ENCODE measurements at places on chromosomes 3 and 15.

- no peak for DNase-seq
These were observed 96.9 kb upstream of the UBP1 start for GRCh38 chr3:33537133-33537532.

GRCh38 chr3:109382588-109382987, 45.2 kb upstream of the DPPA4 start:
- DNase-seq, result no peak

DNA sequence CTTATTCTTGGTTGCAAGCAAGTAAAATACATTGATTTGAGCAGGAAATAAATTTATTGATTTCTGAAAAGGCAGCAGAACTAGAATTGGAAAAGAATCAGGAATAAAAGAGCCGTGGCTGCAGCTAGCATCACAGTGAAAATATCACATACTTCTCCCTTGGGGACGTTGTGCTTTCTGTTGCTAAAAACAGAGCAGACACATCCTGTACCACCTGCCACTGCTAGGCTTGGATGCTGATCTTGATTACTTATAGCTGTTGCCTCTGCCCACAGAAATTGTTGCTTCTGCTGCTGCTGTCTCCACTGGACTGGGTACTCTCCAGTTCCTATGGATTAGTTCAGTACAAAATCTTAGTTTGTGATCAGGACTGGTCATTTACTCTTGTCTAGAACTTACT, 283.8 kb downstream of the C3orf38 start:
- DNase-seq, result no peak

- no peak for DNase-seq
These were observed 456 bp upstream of the TMEM62 start for GRCh38 chr15:43132830-43133429.

DNA sequence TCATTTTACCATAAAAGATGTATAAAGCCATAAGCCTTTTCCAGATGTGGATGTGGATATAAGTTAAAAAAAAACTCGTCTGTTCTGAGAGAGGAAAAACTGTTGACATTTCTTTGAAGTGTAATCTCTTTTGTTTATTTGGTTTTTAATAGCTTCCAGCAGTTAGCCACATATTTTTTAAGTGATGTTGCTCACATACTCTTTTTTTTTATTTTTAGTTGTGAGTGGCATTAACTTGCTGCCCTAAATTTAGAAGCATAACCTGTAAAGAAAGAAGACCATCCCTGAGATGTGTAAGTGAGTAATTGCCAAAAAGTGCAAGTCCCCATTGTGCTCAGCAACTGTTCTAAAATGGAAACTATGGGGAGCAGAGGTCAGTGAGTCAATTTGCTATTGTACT, 415.9 kb upstream of the MDFIC2 start:
- DNase-seq, result no peak

DNA sequence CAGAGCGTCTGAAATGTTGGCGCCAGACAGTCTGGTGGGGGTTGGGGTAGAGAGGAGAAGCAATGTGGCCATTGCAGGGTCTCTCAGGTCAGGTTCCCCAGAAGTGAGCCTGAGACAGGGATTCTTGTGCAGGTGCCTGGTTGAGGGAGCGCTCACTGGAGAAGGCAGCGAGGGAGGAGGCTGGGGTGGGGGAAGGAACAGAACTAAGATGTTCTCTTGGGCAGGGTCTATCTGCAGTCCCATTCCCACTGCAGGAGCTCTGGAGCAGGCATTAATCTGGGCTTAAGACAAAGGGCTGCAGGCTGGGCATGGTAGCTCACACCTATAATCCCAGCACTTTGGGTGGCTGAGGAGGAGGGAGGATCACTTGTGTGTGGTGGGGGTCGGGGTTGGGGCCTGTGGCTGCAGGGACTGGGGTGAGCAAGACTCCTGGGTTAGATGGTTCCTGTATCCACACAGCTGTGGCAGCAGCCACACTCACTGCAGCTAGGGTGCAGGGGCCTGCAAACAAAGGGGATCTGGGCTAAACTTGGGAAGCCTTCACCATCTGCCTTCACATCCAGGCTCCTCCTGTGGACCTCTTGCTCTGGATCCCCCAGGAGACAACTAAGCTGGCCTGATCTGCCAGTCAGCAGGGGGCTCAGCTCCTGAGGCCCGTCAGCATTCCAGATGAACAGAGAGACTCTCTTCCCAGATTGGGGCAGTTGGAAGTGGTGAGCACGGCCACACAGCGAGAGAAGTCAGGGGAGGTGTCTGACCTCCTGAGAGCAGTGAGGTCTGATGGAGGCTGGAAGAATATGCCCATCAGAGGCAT, 172.5 kb downstream of the ABHD5 start:
- DNase-seq, result no peak

GRCh38 chr15:43134157-43134635, 810 bp downstream of the TMEM62 start:
- no peak for DNase-seq

DNA sequence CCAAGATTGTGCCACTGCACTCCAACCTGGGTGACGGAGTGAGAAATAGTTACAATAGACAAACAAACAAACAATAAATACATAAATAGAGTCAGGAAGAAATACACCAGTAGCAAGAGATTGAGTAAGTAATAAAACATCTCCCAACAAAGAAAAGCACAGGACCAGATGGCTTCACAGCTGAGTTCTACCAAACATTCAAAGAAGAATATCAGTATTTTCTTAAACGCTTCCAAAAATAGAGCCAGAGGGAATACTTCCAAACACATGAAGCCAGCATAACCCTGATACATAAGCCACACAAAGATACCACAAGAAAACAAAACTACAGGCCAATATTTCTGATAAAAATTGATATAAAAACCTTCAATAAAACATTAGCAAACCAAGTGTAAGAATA, 30.7 kb upstream of the IGSF10 start:
- DNase-seq, result no peak

- no peak for DNase-seq
These were observed 15.4 kb upstream of the ATP2C1 start for GRCh38 chr3:130878464-130878863.

DNA sequence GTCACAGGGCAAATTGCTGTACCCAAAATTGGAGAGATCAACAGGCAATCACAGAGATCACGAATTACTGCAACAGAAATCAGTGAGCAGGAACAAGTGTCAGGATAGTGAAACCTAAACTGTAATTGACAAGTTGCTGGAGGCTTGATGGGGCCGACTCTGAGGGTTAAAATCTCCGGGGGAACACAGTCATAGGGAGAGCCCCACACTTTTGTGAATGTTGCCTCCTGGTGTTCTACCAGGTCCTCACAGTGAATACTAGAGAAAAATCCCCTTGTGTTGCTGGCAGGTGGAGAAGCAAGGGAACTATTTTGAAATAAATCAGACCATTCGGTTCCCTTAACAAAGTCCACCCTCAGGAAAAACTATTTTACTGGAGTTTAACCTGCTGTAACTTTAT, 697.5 kb upstream of the CBLB start:
- no peak for DNase-seq

GRCh38 chr3:79558943-79559342, 208.9 kb downstream of the ROBO1 start:
- no peak for DNase-seq

DNA sequence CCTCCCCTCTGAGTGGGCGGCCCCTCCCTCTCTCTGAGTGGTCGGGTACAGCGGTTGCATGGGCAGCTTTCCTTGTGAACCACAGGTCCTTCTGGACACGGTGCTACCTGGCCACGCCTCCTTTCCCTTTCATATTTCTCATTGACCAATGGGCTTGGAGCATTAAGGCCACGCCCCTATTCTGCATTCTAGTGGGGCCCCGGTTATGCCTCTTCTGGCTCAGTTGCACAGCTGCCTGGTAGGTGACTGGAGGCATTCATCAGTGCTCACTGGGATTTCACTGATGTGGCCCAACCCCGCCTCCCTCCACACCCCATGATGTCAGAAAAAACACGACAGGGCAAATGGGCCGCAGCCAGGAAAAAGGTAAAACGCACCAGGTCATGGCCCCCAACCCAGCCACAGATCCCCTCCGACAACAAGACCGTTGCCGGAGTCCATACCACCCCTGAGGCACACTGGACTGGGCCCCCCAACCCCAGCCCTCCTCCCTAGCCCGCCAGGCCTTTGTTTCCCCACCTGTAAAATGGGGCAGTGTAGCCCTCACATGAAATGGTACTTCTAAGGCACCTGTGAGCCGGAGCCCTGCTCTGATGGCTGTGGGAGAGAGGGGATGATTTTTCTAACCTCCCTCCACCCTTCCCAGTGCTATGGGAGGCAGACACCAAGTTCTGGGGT, 26.3 kb downstream of the NGRN start:
- no peak for DNase-seq

GRCh38 chr3:87553058-87553457, 276.7 kb upstream of the POU1F1 start:
- no peak for DNase-seq

DNA sequence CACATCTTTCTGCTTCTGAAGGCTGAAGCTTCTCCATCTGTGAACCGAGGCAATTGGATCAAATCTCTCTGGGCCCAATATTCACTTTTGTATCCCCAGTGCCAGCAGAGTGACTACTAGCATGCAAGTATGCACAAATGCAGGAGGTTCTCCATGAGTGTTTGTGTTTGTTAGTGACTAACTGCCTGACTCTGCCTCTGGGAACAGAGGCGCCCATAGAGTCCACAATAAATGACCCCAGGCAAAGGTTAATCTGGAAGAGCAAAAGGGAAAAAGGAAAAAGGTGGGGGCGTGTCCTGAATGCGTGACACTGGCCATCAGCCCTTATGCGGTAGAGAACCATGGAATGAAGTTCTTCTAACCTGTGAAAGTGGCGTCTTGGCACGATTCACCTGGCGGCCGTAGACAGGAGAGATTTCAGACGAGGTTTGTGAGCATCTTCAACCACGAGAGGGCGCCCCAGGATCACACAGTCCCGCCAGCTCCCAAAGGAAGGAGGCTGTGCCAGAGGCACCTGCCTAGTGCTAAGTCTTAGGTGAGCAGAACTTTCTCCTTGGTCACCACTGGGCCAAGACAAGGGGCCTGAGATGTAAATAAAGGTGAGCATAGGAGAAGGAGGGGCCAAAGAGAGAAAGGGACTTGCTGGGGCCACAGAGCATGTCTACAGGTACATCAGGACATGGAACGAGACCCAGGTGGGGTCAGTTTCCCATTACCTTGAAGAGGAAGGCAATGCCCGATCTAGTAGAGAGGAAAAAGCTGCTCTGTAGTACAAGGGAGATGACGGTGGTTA, 44.2 kb downstream of the RBPMS2 start:
- DNase-seq, result peak; percentile 68

DNA sequence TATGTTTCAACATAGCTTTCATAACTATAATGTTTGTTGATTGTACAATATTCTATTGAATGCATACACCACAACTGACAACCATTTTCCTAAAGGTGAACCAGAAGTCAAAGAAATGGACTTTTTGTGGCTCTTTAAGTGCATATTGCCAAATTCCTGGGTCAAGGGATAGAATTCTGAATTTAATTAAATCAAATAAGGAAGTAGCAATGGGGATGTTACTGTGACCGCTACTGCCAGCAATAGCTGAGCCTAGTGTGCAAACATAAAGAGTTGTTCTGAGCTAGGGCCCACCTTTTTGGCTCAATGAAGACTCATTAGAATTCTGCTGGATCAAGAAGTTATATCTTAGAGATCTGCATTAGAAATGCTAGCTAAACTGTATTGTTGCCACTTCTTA, 17.3 kb upstream of the KBTBD8 start:
- DNase-seq, result no peak

GRCh38 chr3:106208251-106208650, 339.4 kb upstream of the CBLB start:
- no peak for DNase-seq

DNA sequence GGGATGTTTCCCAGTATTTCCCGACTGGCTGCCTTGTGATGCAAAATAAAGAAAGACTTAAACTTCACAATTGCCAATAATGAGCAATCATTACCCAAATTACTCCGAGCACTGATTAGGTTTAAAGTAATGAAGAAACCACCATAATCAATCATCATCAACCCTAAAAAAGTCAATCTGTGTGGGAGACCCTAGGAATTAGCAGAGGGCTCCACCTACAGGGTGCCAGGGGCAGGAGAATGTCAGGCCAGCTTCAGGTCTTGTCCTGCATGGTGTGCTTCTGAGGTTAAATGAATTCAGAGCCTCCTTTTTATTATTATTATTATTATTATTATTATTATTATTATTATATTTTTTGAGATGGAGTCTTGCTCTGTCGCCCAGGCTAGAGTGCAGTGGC, 478.0 kb upstream of the ARRDC4 start:
- no peak for DNase-seq

DNA sequence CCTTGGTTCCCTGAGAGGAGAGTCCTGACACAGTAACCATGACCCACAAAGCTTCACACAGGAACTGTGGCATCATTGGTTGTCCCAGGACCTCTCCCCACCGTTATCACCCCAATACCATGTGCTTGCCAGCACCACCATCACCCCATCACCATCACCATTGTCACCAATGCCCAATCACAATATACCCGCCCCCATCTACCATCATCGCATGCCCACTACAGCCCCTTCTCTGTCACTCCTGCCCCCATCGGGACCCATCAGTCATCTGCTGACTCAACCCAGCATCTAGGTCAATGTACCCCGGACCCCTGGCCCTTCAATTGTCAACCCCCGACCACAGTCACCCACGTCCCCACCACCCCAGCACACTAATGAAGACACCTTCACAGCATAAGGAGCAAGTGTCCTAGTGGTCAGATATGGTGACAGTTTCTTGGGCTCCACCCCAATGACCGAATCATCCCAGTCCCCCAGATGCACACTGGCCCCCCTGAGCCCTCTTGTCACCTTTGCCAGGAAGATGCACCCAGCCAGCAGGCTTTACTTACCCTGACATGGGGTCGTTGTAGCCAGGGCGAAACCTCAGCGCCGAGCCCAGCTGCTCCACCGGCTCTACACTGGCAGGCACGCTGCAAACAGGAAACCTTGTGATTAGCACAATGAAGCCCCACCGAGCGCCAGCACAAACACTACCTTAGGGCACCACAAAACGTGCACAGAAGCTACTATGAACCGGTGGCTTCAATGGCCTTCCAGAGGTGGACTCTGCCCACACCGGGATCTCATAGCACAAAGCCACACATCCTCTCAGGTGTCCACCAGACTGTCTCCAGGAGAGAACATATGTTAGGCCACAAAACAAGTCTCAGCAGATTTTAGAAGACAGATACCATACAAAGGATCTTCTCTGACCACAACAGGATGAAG, 25.1 kb downstream of the SHISA5 start:
- no peak for DNase-seq

DNA sequence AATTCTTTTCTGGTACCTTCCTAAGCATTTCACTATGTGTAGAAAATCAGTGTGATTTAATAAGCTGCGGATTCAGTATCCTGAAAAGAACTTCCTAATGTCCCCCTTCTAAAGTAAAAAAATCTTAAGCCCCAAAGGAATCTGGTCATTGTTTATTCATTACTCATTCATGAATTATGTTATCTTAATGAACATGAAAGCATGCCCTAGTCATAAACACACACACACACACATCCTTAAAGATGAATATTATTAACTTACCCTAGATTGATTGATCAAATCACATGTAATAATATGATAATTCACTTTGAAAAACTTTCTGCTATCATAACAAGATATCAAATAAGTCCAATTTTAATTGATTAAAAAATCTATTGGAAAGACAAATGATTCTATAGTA, 96.4 kb upstream of the BFSP2 start:
- DNase-seq, result no peak

GRCh38 chr3:178041931-178042330, 494.3 kb upstream of the KCNMB2 start:
- no peak for DNase-seq

- DNase-seq, result no peak
These were observed 6.7 kb upstream of the CMTM7 start for GRCh38 chr3:32384938-32385337.
